ENCODE measurements at places on chromosomes 4 and X. TPM values are rescaled to one million over a fixed set of nuclear protein-coding genes. Genes with fewer than 3 reads are reported as not detected.
A peak's percentile ranks its signal among the peaks of the same experiment; 100 is the strongest.

POF1B gene
- total RNA-seq = 14.4 TPM

DNA sequence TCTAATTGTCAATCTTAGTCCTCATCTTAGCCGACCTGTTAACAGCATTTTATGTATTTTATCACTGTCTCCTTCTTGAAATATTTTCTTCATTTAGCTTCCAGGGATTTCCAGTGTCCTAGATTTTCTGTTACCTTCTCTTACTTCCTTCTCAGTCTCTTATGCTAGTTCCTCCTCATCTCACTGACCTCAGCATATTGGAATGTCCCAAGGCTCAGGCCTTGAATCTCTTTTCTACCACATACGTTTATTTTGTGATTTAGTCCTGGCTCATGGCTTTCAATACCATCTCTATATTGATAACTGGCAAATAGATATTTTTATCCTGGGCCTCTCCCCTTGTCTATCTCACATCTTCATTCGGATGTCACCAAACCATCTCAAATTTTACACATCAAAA is 61.1 kb downstream of the IQCM start:
- H3K27me3 ChIP-seq = no peaks in the 10 kb centered on the region
- no peak for DNase-seq
- no peaks in the 10 kb centered on the region for H3K4me1 ChIP-seq
- H3K36me3 ChIP-seq = no peaks in the 10 kb centered on the region
- H3K27ac ChIP-seq = no peak overlapping the region

- no peak overlapping the region for H3K27ac ChIP-seq
- H3K4me3 ChIP-seq = no peak overlapping the region
- no peaks in the 10 kb centered on the region for H3K4me1 ChIP-seq
- H3K27me3 ChIP-seq = no peaks in the 10 kb centered on the region
Observed at GRCh38 chrX:49282647-49283011, 13.0 kb downstream of the PPP1R3F start.

DNA sequence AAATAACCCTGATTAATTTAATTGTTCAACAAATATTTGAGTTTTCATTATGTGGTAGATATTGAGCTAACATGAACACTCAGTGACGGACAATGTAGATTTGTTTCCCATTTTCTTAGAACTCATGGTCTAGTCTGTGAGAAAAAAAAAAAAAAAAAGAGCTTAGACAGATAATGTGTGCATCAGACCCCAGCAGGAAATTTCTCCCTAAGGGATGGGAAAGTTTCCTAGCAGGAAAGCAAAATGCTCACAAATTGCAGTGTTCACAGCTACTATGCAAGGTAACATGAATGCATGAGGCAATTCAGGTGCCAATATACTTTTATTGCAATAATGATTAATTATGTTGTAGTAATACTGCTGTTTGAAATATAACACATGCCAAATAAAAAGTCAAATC is 843.2 kb upstream of the SLIT2 start:
- no peaks in the 10 kb centered on the region for H3K4me1 ChIP-seq
- DNase-seq = no peak
- H3K36me3 ChIP-seq = no peaks in the 10 kb centered on the region
- no peaks in the 10 kb centered on the region for H3K27me3 ChIP-seq
- H3K27ac ChIP-seq = no peak overlapping the region

- H3K27me3 ChIP-seq = no peaks in the 10 kb centered on the region
- H3K4me3 ChIP-seq = no peak within 1 kb of the TSS
- H3K27ac ChIP-seq = no peak within 1 kb of the TSS
- H3K4me1 ChIP-seq = no peaks in the 10 kb centered on the region
Observed at GRCh38 chrX:100409610-100410590, at the start of gene PCDH19. TSS of gene PCDH19 (minus strand) at chrX:100410273. CDS start at chrX:100408597, 1,676 bp downstream.

DNA sequence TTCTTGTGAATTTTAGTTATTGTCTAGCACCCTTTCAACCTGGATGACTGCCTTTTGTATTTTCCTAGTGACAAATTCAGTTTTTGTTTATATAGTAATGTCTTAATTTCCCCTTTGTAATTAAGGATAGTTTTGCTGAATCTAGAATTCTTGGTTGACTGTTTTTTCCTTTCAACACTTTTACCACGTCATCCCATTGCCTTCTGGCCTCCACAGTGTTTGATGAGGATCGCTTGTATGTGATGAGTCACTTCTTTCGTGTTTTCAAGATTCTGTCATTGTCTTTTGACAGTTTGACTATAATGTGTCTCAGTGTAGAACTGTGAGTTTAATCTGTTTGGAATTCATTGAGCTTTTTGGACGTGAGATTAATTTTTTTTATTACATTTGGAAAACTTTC is 30.1 kb downstream of the KDM6A start:
- H3K4me3 ChIP-seq = no peak overlapping the region
- H3K27ac ChIP-seq = peak overlapping the region; percentile 88
- H3K4me1 ChIP-seq = peaks cover 80% of the 10 kb centered on the region
